ENCODE measurements at places on chromosomes 4 and X. TPM values are rescaled to one million over a fixed set of nuclear protein-coding genes. Genes with fewer than 3 reads are reported as not detected.

The RNF128 gene
- polyA plus RNA-seq, result 9.4 TPM

The FGD1 gene
- polyA plus RNA-seq, result 1.1 TPM

The EDA gene
- 0.52 TPM for polyA plus RNA-seq

The CCKAR gene
- not detected for polyA plus RNA-seq

The GPR82 gene
- 0.42 TPM for polyA plus RNA-seq

The KIAA1210 gene
- not detected for polyA plus RNA-seq

The PCYT1B gene
- polyA plus RNA-seq, result 0.88 TPM

The RENBP gene
- not detected for polyA plus RNA-seq

The SMIM10L2A gene
- 0.73 TPM for polyA plus RNA-seq

The IL15 gene
- 0.22 TPM for polyA plus RNA-seq

The TMPRSS11E gene
- polyA plus RNA-seq, result not detected

The LDOC1 gene
- polyA plus RNA-seq, result 60.4 TPM

The PQBP1 gene
- polyA plus RNA-seq, result 42.7 TPM

The CHRDL1 gene
- polyA plus RNA-seq, result 106 TPM

The TRAM1L1 gene
- 12.1 TPM for polyA plus RNA-seq

The KCNIP4 gene
- 1,187 TPM for polyA plus RNA-seq

The CXCL11 gene
- not detected for polyA plus RNA-seq

The RHOXF1 gene
- polyA plus RNA-seq, result 1.8 TPM

The RAI2 gene
- 1.9 TPM for polyA plus RNA-seq

The ATP2B3 gene
- 12.9 TPM for polyA plus RNA-seq

The SLC25A43 gene
- 3.6 TPM for polyA plus RNA-seq

The PABPC1L2A gene
- polyA plus RNA-seq, result not detected

The SLC4A4 gene
- 41.8 TPM for polyA plus RNA-seq

The GLRA2 gene
- 0.97 TPM for polyA plus RNA-seq

The CT45A3 gene
- not detected for polyA plus RNA-seq

The NAP1L2 gene
- polyA plus RNA-seq, result 139 TPM

The IL13RA2 gene
- 0.81 TPM for polyA plus RNA-seq

The THAP9 gene
- 4.8 TPM for polyA plus RNA-seq

The DCHS2 gene
- 1.9 TPM for polyA plus RNA-seq

The SPACA5 gene
- not detected for polyA plus RNA-seq

The PITX2 gene
- polyA plus RNA-seq, result not detected

The CSAG2 gene
- polyA plus RNA-seq, result not detected

The COL4A6 gene
- not detected for polyA plus RNA-seq

The FAM3A gene
- polyA plus RNA-seq, result 2.3 TPM

The DMRTC1 gene
- polyA plus RNA-seq, result 0.38 TPM

The BMPR1B gene
- 29.6 TPM for polyA plus RNA-seq

The F11 gene
- not detected for polyA plus RNA-seq

The PASD1 gene
- polyA plus RNA-seq, result not detected

The NALF2 gene
- polyA plus RNA-seq, result 0.60 TPM

The MAGEB10 gene
- not detected for polyA plus RNA-seq

The GNRHR gene
- 1.8 TPM for polyA plus RNA-seq

The CDS1 gene
- 222 TPM for polyA plus RNA-seq

The NDST3 gene
- polyA plus RNA-seq, result 0.59 TPM

The GALNTL6 gene
- polyA plus RNA-seq, result 3.6 TPM

The SFRP2 gene
- polyA plus RNA-seq, result not detected

The ATOH1 gene
- polyA plus RNA-seq, result not detected

The WNK3 gene
- 11.7 TPM for polyA plus RNA-seq

The MEPE gene
- not detected for polyA plus RNA-seq

The GAK gene
- polyA plus RNA-seq, result 4.9 TPM

The WDR17 gene
- polyA plus RNA-seq, result 43.7 TPM

The KDR gene
- polyA plus RNA-seq, result not detected

The MUC7 gene
- polyA plus RNA-seq, result not detected

The USP17L18 gene
- polyA plus RNA-seq, result not detected

The TMEM255A gene
- polyA plus RNA-seq, result 168 TPM

The ATP8A1 gene
- polyA plus RNA-seq, result 28.7 TPM

The KCTD8 gene
- polyA plus RNA-seq, result 262 TPM

The C4orf54 gene
- polyA plus RNA-seq, result not detected

The EDA2R gene
- polyA plus RNA-seq, result not detected

The GAGE12J gene
- polyA plus RNA-seq, result not detected

Data from Purkinje cell (primary cell).